ENCODE measurements at places on chromosomes 11 and 22.

- no peak for DNase-seq
Measured at GRCh38 chr11:2213890-2214526, 42.4 kb upstream of the TH start.

GRCh38 chr22:47374273-47374771 is 611.9 kb downstream of the TBC1D22A start:
- DNase-seq, result no peak

DNA sequence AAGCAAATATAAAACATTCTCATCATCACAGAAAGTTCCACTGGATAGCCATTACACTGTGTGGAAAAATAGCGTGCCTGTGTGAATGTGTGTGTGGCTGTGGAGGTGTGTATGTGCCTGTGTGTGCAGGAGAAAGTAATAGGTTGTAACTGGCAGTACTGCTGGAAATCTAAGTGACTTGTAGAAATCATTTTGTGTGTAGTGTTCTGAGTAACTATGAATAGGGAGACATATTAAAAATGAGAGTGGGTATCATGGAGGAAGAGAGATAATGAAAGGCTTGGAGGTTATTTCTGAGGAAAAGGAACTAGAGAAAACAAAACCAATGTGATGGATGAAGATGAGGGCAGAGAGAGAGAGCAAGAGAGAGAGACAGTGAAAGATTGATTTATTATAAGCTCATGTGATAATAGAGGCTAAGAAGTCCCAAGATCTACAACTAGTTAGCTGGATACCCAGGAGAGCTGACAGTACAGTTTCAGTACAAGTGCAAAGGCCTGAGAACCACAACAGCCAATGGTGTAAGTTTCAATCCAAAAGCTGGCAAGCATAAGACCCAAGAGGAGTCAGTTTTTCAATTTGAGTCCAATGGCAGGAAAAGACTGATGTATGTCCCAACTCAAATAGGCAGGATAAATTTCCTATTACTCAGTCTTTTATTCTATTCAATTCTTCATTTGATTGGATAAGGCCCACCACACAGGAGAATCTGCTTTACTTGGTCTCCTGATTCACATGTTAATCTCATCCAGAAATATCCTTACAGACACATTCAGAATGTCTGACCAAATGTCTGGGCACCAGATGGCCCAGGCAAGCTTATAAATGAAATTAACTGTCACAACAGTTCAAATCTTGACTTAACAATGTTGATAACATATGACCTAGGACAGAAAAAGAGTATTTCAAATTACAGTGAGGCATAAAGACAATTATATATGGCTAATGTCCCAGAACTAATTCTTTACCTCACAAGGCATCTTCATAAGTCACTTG is 14.9 kb downstream of the KBTBD3 start:
- DNase-seq, result no peak

DNA sequence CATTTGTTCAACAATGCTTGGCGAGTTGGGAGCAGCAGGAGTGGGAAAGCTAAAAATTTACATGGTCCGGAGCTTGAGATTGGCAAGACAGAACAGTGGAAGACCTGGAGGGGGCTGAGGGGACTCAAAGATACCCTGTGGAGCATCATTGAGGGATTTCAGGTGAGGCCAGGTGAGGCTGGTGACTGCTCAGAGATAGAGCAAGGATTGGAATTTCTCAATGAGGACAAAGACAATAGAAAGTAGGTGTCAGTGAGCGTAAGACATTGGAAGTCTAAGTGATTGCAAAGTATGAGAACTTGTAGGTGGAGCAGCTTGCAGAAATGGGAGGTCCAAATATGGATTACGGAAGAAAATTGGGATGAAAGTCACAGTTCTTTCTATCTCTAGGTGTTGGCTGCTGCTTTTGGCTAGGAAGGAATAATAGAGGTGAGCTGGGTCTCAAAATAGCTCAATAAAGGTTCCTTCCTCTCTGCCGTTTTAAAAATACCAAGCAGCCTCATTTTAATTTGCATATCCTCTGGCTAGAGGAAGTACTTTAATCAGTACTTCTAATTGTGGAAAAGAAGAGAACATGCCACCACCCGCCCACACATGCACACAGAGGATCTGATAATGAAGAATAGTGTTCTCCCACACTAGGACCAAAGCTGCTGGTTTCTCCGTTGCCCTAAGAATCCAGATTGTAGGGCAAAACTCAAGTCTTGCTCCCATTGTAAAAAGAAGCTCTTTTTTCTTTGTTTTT is 41.8 kb upstream of the SORL1-AS1 start:
- DNase-seq, result no peak

- DNase-seq, result no peak
Measured at GRCh38 chr11:59403546-59403945, 22.7 kb downstream of the OR5A2 start.
